Left lung (tissue), 14 donors: ENCODE measurements at places on chromosomes 12 and 14. TPM values are rescaled to one million over a fixed set of nuclear protein-coding genes. Genes with fewer than 3 reads are reported as not detected.
A peak's percentile ranks its signal among the peaks of the same experiment; 100 is the strongest.

RBMS2 gene
- polyA plus RNA-seq = 68.6 TPM

LACRT gene
- polyA plus RNA-seq = not detected

PPM1H gene
- 7.3 TPM for polyA plus RNA-seq

MSRB3 gene
- polyA plus RNA-seq = 28.1 TPM

NYNRIN gene
- polyA plus RNA-seq = 86.3 TPM

PHETA1 gene
- polyA plus RNA-seq = 8.4 TPM

ZBTB39 gene
- polyA plus RNA-seq = 12.4 TPM

DNA sequence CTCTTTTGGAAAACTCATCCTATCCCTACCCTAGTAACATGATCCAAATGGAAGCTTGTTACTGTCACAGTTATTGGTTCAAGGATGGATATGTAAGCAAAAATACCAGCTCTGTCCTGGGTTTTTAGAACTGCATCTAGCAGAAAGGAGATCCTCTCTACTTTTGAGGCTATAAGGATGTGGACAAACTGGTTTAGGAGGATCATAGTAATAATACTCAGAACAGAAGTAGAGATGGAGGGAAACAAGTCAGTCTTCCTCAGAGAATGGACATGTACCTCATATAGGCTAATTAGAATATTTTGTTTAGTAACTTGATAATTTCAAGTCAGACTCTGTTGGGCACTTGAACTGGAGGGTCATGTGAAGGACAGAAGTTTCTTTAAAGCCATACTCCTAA lies 26.6 kb downstream of the FUT8 start:
- DNase-seq = no peak

DNA sequence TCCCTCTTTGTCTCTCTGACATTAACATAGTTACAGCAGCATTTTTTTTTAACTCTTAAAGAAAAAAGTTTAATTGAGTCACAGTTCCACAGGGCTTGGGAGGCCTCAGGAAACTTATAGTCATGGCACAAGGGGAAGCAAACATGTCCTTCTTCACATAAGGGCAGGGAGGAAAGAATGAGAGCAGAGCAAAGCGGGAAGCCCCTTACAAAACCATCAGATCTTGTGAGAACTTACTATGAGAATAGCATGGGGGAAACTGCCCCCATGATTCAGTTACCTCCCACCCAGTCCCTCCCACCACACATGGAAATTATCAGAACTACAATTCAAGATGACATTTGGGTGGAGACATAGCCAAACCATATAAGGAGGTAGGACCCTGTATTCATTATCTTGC lies 96.2 kb downstream of the PLBD1 start:
- no peak for DNase-seq

DNA sequence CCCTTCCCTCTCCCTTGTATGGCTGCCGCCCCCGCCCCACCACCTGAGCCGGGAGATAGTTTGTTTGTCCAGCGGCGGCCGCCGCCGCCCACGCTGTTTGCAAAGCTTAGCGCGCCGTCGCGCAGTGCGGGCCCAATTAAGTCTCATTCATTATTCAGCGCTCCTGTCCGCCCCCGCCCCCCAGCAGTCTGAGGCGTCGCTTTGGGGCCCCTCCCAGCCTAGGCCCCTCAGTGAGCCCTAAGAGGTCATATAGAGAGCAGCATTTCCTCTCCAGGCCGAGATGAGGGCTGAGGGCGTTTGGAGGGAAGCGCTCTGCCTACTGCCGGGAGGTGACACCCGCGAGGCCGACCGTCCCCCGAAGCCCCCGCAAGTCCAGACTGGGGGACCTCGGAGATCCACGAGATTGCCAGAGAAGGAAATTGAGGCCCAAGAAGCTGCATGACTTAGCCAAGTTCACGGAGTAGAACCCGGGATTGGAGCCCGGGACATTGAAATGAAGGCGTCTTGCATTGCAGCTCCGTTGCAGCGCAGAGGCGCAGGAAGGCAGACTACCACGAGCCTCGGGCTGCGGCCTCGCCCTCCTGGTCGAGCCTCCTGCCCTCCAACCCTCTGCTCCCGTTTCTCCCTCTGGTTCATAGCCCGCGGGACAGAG lies at the start of gene DNAJC22:
Gene DNAJC22 (plus strand): TSS at position 230 of the 652 bp plus-strand sequence. CDS start 1,985 bp downstream, outside the sequence.
- DNase-seq = no peak

DNA sequence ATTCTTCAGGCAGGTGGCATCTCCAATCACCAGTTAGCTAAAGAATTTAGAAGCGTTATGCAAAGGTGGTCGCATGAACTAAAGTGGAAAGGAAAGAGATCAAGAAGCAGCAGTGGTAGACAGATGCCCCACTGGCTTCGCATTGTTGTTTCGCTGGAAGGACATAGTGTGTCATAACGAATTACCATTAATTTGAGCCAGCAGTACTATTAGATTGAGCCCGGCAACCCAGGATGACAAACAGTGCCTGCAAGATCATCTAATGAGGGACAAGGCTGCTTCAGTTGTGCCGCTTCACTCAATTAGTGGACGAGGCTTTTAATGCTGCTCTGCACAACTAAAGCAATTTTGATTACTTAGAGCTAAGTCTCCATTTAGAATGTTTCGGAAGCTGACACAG lies 274.5 kb upstream of the SOX5 start:
- no peak for DNase-seq

GRCh38 chr12:120630104-120630892 lies 10.1 kb upstream of the CABP1 start:
- no peak for DNase-seq

GRCh38 chr14:68692916-68693771 lies 99.7 kb downstream of the ZFP36L1 start:
- DNase-seq = no peak

DNA sequence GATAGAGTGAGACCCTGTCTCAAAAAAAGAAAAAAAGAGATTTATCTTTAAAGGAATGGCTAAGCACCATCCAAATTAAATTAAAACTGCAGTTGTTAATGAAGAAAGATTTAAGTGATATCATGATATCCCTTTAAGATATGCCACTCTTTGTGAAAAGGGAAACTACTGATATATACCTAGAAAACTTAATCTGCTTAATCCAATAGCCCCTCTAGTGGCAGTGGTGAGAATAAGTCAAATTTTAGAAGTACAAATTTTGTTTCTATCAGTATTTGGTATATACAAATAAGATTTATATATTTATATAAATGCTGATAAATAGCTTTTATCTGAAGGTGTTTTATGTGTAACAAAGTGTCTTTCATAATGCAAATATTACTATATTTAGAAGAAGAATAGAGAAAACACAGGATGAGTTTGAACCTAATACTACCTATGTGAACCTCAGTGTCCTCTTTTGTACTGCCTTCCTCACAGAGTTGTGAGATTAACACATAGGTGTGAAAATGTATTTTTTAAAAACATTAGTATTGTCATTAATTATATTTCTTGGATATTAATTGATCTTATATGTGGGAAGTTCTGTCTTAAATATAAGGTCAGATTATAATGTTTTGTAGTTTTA lies 51.4 kb upstream of the GARIN2 start:
- no peak for DNase-seq

DNA sequence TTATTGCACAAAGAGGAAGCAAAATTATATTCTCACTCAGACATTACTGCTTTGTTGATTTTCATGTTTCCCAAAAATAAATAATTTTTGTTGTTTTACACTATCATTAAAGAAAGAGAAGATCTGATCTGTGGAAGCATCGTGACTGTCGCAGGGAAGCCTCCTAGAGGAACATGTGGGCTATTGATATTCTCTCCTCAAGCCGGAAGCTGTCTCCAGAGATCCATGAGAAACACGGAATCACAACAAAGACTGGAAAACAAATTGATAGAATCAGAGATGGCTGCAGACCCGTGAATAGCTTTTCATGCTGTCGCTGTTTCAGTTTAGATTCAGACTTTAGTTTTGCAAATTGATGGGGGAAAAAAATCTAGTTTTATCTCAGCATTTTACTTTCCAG lies 235.2 kb upstream of the TMPO start:
- no peak for DNase-seq

DNA sequence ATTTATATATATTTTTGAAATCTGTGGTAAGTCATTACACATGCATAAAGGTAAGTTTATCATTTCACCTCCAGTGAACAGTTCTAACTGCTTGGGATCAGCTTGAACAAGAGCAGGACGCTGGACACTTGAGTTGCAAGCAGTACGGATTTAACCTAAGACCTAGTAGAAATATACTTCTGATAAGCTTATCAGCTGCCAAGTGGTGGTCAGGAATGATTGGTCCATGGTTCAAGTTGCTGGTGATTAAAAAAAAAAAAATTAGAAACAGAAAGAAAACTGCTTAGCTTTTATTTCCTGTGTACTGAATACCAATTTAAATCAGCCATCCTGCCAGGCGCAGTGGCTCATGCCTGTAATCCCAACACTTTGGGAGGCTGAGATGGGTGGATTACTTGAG lies 88.6 kb downstream of the AEBP2 start:
- DNase-seq = no peak

DNA sequence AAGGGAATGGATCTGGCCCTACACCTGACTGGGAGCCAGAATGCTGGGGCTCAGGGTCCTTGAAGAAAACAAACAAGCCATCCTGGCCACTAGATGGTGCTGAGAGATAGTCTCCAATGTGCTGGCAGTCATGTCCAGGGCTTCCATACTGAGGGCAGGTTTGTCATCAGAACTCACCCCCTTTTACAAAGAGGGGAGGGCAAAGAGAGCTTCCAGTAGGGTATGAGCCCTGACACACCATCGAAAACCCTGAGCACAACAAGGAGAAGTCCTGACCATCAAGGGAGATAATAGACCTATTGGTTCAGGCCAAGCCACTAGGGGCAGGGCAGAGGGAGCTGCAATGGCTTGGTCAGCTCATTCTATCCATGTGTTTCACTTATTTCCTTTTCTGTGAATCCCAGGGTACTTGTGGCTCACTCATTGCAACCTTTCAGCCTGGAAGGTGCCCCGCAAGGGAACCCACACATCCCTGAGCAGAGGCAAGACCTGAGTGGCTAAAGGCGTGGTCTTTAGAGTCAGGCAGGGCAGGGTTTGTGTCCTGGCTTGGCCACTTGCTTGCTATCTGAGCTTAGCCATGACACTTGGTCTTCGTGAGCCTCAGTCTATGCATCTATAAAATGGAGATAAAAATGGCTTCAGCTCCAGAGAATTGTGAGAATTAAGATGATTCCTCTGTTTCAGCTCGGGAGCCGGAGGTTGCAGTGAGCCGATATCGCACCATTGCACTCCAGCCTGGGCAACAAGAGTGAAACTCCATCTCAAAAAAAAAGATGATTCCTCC lies 6.2 kb upstream of the PLEKHH1 start:
- no peak for DNase-seq

DNA sequence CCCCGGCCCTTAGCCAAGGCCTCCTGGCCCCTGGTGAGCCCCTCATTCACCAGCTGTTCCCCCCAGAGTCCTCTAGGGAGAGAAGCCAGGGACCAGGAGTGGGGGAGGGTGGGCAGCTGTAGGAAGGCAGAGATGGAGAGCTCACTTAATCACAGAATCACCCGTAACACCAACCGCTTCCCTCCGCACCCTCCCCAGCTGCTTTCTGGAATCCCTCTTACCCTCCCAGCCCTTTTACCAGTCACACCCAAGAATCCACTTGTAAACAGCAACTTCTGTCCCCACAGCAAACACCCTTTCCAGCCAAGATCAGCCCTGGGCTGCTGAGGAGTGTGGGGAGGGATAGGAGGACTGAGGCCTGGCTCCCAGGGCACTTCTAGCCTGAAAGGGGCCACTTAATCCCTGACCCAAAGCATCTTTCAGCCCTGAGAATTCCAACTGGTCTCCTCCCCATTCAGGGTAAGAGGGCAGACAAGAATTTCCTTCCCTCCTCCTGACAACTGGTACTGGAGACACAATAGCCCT lies 18.8 kb downstream of the NCKAP5L start:
- DNase-seq = peak; percentile 69

GRCh38 chr14:99885649-99885958 lies 92.4 kb downstream of the EML1 start:
- DNase-seq = no peak

DNA sequence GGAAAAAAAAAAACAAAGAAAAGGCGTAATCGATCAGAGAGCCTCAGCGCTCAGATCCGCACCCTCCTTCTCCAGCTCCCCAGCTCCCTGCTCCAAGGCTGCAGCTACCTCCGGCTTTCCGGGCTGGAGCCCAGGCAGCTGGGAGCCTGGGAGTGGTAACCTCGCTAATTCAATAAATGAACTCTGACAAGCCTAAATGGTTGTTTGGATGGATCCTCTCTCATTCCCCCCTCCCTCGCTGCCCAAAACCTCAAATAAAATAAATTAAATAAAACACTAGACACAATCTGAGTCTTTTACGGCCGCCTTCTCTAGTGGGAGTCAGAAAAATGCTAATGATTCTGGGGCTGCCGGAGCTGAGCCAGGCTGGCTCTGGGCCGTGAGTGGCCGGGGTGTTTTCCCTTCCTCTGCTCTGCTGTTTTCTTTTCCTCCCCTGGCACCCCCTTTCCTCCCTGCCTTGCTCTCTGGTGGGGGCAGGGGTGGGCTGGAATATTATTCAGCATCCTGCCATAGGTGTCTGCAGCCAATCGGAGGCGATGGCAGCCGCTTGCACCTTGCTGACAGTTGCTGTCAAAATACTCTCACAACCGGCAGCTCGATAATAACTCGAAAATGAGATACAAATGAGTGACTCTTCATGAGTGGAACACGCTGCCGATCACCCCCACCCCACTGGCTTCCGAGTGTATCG lies 76.1 kb downstream of the RBM19 start:
- no peak for DNase-seq

GRCh38 chr14:74142523-74142922 lies 57.8 kb downstream of the LIN52 start:
- DNase-seq = no peak

GRCh38 chr12:93653712-93654111 lies 23.5 kb upstream of the CRADD start:
- no peak for DNase-seq

DNA sequence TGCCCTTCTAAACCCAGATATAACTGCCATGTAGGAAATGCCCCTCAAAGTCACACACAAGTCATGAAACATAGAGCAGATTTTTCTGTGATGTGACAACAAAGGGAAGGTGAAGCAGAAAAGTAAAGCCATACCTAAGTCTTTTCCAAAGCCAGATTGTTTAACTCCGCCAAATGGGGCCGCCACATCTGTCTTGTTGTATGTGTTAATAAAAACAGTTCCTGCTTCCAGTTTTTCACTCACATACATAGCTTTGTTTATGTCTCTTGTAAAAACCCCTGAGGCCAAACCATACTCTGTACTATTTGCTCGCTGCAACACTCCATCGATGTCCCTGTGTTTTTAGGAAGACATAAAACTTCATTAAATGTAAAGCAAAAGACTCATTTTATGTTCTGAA lies 40.3 kb downstream of the NOPCHAP1 start:
- no peak for DNase-seq

DNA sequence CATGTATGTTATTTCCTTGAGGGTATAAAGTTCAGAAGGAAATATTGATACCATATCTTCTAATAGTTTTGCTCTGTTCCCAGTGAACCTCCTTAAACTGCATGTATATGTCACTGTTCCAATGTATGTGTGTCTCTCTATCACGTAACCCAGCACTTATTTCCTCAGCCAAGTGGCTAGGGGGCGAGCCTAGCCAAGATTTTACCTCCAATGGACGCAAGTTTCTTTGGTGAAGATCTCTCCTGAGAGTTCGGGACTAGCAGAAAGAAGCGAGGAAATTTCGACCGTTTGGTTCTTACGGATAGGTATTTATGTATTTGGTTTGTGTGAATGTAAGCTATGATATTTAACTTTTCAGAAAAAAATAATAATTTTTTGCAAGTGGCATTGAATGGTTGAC lies 2.5 kb downstream of the SFSWAP start:
- no peak for DNase-seq
